ENCODE measurements at places on chromosomes 1 and 21.
A peak's percentile ranks its signal among the peaks of the same experiment; 100 is the strongest.

DNA sequence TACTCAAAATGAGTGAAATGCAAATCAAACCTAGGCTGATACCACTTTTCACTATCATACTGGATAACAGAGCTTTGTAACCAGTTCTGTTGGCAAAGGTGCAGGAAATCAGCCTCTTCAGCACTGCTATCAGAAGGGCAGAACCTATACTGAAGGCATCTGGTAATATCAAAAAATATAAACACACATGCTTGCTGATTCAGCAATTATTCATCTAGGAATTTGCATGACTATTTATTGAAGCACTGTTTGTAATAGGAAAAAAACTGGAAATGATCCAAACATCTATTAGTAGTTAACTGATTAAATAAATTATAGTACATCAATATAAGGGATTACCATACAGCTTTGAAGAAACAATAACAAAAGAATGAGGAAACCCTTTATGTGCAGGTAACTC, 21.4 kb downstream of the ARHGAP29 start:
- H3K27ac ChIP-seq: no peak overlapping the region
- no peak overlapping the region for H3K4me3 ChIP-seq
- H3K27me3 ChIP-seq: no peaks in the 10 kb centered on the region
- no peak for DNase-seq

DNA sequence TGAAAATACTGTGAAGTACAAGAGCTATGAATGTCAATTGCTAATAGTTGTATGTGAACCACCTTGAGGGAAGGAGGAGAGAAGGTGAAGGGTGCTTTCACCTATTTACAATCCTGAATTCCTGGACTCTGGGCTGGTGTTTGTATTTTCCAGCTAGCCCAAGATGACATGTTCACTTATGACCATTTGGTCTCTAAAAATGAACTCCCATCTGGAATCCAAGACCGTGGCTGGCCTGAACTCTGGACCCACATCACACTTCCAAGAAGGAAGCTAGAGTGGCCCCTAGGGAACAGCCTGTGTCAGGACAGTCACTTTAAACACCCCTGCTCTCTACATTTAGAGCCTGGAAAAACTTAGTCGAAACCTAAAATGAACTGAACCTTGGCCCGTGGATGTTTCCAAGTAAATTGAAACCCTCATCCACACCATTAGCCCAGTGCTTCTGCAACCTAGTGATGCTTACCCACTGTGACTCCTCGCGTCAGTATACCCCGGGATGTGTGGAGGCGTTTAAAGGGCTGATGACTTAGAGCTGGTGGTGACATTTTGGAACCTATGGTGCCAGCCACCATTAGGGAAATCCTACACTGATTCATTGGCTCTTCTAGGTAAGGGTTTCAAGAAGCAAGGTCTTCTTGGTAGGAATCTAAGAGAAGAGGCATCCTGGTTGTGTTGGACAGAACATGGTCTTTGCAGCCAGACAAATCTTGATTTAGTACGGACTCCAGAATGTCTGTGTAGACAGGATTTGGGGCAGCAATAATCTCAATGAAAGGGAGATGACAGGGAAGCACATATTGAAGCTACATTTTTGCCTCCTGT, 171.5 kb upstream of the IRF2BP2 start:
- no peak for DNase-seq
- peaks cover 12% of the 10 kb centered on the region for H3K4me1 ChIP-seq
- H3K4me3 ChIP-seq: no peak overlapping the region
- H3K27me3 ChIP-seq: peaks cover 35% of the 10 kb centered on the region
- no peak overlapping the region for H3K27ac ChIP-seq

- H3K27me3 ChIP-seq: no peaks in the 10 kb centered on the region
- H3K4me1 ChIP-seq: no peaks in the 10 kb centered on the region
- DNase-seq: no peak
- H3K27ac ChIP-seq: no peak overlapping the region
- peaks cover 56% of the 10 kb centered on the region for H3K36me3 ChIP-seq
These were observed 33.2 kb downstream of the RCSD1 start for GRCh38 chr1:167663002-167663772.

GRCh38 chr1:21543598-21543997, 34.4 kb downstream of the ALPL start:
- no peak for DNase-seq
- no peaks in the 10 kb centered on the region for H3K36me3 ChIP-seq

- H3K27me3 ChIP-seq: peaks cover 5% of the 10 kb centered on the region
- no peak overlapping the region for H3K4me3 ChIP-seq
- H3K4me1 ChIP-seq: no peaks in the 10 kb centered on the region
- H3K36me3 ChIP-seq: no peaks in the 10 kb centered on the region
These were observed 61.6 kb downstream of the ZBTB18 start for GRCh38 chr1:244112636-244113035.

GRCh38 chr21:45525153-45525909, 16.9 kb downstream of the SLC19A1 start:
- no peak for DNase-seq
- no peak overlapping the region for H3K4me3 ChIP-seq
- H3K27ac ChIP-seq: no peak overlapping the region
- peaks cover 17% of the 10 kb centered on the region for H3K36me3 ChIP-seq

GRCh38 chr1:228914700-228915099, 179.4 kb downstream of the RHOU start:
- H3K27ac ChIP-seq: no peak overlapping the region
- H3K36me3 ChIP-seq: no peaks in the 10 kb centered on the region
- H3K27me3 ChIP-seq: no peaks in the 10 kb centered on the region
- no peaks in the 10 kb centered on the region for H3K4me1 ChIP-seq
- DNase-seq: no peak
- no peak overlapping the region for H3K4me3 ChIP-seq

DNA sequence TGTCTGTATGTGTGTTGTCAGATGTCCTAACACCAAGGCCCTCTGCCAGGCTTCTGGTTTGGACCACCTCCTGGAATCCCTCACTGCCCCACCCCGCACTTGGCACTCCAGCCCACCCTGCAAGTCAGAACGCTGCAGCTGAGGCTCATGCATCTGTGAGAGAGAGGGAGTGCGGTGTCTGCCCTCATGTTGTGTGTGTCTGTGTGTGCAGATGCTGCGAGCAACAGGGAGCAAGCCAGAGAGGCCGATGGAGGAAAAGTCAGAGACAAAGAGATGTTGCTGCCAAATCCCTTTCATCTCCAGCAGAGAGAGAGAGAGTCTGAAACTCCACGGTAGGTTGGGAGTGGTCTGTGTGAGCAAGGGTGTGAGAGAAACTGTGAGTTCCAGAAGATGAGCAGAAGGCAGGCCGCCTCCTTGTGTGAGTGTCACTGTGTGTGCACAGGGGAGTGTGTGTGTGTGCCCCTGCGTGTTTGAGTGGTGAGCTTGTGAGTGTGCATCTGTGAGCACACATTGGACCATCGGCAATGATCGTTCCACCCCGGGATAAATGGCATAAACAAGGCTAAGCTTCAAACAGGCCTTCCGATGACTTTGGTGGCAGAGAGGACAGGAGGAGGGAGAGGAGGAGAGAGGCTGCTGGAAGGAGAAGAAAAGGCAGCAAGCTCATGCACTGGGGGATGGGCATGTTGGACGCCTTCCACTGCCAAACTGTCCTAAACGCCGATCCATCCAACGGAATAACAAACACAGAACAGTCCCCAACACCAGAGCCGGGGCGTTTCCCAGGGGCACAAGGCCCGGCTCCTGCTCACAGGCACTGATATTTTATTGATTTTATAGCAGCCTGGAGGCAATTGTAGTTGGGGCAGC, 99.2 kb upstream of the GRIK3 start:
- no peak for DNase-seq
- peaks cover 29% of the 10 kb centered on the region for H3K27me3 ChIP-seq
- no peaks in the 10 kb centered on the region for H3K36me3 ChIP-seq
- H3K27ac ChIP-seq: no peak overlapping the region
- H3K4me3 ChIP-seq: no peak overlapping the region
- no peaks in the 10 kb centered on the region for H3K4me1 ChIP-seq

DNA sequence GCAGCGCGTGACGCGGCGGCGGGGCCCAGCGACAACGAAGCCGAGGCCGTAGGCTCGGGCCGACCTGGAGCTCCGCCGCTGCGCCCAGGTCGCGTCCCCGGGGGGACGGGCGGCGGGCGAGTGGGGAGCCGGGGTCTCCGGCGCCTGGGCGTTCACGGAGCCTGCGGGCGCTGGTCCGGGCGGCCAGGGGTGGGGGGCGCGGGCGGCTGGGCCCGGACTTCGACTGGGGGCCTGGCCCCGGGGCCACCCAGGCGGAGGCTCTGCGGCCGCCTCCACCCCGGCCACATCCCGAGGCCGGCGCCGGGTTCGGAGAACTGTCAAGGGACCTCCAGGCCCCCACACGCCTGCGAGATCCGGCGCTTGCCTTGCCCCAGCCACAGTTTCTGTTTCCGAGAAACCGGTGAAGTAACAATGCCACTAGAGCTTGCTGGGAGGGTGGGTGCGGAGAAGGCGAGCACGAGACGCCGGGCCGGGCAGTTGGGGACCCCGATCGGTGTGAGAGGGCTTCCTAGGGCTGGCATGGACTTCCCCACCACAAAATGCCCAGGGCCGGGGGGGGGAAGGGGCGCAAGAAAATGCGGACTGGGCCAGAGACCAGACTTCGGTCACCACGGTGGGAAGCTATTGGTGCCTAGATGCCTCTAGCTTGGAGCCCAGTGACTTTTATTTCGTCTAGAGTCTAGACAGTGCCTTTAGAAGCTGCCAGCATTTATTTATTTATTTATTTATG, 501 bp downstream of the FBXO6 start:
- peaks cover 13% of the 10 kb centered on the region for H3K4me1 ChIP-seq
- peak; percentile 11 for DNase-seq

- DNase-seq: no peak
- no peak overlapping the region for H3K4me3 ChIP-seq
- H3K27ac ChIP-seq: no peak overlapping the region
- H3K27me3 ChIP-seq: no peaks in the 10 kb centered on the region
These were observed 142.9 kb downstream of the VPS13D start for GRCh38 chr1:12372761-12373160.

- H3K4me3 ChIP-seq: no peak overlapping the region
- H3K27ac ChIP-seq: no peak overlapping the region
- no peaks in the 10 kb centered on the region for H3K36me3 ChIP-seq
- no peak for DNase-seq
These were observed 37.8 kb downstream of the SGIP1 start for GRCh38 chr1:66571789-66572188.

GRCh38 chr1:231778009-231778719, 151.6 kb downstream of the DISC1 start:
- H3K4me3 ChIP-seq: no peak overlapping the region
- H3K27ac ChIP-seq: no peak overlapping the region
- H3K27me3 ChIP-seq: no peaks in the 10 kb centered on the region
- no peak for DNase-seq
- peaks cover 8% of the 10 kb centered on the region for H3K36me3 ChIP-seq

DNA sequence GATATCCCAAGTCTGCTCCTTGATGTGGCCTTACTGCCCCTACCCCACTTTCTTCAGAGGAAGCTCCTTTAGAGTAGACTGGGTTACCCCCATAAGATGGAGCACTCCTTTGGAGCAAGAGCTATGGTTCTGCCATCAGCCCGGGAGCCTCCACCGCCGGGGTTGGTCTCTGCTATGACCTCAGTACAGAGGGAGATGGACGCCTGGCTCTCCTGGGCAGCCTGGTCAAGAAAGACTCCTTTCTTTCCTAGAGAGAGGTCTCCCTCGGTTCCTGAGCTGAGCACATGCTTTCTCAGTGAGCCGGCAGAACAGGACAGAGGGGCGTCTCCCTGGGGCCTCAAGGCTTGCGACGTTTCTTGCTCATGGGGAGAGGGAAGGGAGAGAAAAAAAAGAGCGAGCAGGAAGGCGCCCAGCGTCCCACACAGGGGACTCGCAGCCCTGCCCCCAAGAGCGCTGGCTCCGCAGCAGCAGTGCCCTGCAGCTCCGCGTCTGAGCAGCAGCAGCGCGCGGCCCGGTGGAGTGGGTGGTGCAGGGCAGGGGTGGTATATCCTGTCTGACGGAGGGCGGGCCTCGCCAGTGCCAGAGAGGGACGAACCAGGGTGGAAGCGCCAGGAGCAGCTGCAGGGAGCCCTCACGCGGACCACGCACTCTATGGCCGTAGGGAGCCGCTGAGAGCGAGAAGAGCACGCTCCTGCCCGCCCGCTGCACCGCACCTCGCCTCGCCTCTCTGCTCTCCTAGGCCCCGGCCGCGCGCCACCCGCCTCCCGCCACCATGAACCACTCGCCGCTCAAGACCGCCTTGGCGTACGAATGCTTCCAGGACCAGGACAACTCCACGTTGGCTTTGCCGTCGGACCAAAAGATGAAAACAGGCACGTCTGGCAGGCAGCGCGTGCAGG, at the start of gene PKP1:
PKP1 (plus strand) TSS at position 576 of the 899 bp plus-strand sequence; CDS start at position 773, 197 bp downstream.
- H3K4me1 ChIP-seq: peaks cover 12% of the 10 kb centered on the region
- no peaks in the 10 kb centered on the region for H3K36me3 ChIP-seq
- DNase-seq: no peak
- no peak within 1 kb of the TSS for H3K4me3 ChIP-seq
- peaks cover 44% of the 10 kb centered on the region for H3K27me3 ChIP-seq
- no peak within 1 kb of the TSS for H3K27ac ChIP-seq

DNA sequence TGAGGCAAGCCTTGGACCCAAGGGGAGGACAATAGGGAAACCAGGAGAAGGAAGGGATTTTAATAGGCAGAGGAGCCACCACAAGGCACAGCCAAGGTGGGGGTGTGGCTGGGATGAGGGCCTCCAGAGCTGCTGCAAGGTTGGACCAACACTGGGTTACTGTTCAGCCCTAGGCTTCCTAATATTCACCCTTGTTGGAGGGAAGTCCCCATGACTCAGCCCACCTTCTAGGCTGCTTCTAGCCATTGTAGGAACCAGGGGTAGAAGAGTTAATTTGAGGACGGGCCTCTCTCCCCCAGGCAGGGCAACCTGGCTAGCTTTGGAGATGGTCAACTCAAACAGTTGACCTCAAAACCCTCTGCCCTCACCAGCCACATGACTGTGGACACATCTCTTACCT, 59.5 kb downstream of the KCNN3 start:
- no peaks in the 10 kb centered on the region for H3K27me3 ChIP-seq
- H3K4me1 ChIP-seq: no peaks in the 10 kb centered on the region
- H3K4me3 ChIP-seq: no peak overlapping the region
- no peak for DNase-seq
- no peak overlapping the region for H3K27ac ChIP-seq
- no peaks in the 10 kb centered on the region for H3K36me3 ChIP-seq

DNA sequence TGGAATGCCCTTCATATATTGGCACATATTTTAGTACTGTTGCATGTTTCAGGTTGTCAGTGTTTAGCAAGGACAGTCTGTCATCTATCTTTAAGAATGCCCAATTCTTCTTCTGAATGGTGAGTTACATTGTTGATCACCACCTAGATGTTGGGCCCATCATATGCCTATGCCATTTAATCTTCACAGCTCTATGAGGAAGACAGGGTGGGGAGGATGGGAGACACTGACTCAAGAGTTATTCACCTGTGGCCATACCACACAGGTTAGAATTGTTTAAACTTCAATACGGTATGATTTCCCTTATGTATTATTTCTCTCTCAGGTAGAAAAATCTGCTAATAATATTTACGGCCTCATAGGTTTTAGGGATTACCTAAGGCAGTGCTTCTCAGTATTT, 44.8 kb downstream of the MPZL1 start:
- no peak overlapping the region for H3K4me3 ChIP-seq
- H3K4me1 ChIP-seq: peaks cover 11% of the 10 kb centered on the region
- H3K27ac ChIP-seq: no peak overlapping the region
- no peaks in the 10 kb centered on the region for H3K27me3 ChIP-seq

GRCh38 chr1:3876716-3877115, 19.4 kb downstream of the DFFB start:
- no peak for DNase-seq
- peaks cover 50% of the 10 kb centered on the region for H3K36me3 ChIP-seq
- no peaks in the 10 kb centered on the region for H3K4me1 ChIP-seq
- no peak overlapping the region for H3K27ac ChIP-seq
- no peaks in the 10 kb centered on the region for H3K27me3 ChIP-seq

GRCh38 chr1:203713125-203713524, 51.9 kb upstream of the LAX1 start:
- no peaks in the 10 kb centered on the region for H3K27me3 ChIP-seq
- no peak overlapping the region for H3K4me3 ChIP-seq
- no peak overlapping the region for H3K27ac ChIP-seq
- H3K4me1 ChIP-seq: no peaks in the 10 kb centered on the region
- H3K36me3 ChIP-seq: peaks cover 8% of the 10 kb centered on the region
